Fibroblast of skin of left quadriceps (primary cell): ENCODE measurements at places on chromosomes 12 and 14.
A peak's percentile ranks its signal among the peaks of the same experiment; 100 is the strongest.

DNA sequence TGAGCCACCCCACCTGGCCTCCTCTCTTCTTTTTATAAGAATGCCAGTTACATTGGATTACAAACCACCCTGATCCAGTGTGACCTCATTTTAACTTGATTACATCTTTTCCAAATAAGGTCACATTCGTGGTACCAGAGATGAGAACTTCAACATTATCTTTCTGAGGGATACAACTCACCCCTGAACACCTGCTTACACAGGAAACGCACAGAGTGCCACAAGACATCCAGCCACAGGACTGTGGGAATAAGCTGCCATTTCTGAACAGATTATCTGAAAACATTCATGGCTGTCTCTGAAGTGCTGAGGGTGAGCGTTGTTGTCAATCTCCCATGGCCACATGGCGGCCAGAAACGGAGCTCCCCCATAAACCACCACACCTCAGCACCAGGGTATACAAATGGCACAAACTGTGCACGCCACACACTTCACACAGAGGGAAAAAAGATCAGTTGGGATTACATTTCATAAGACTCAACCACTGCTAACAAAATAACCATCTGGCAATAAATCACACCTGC, 23.7 kb downstream of the FOXN3 start:
- no peak for DNase-seq

DNA sequence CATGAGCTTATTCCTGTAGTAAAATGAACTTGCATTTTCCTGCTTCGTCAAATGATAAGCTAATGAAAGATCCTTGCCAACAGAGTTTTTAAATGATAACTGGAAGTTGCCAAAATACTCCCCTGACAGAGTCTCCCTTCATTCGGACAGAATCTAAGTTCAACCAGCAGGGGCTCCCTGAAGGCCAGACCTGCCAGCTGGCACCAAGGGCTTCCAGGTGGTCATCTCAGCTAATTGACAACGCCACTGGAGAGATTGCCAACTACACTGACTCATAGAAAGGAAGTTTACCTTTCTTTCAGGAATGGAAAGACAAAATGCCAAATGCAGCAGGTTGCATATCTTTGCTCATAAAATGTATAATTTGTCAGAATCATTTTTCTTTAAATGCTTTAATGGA, 462.8 kb downstream of the GXYLT1 start:
- no peak for DNase-seq

GRCh38 chr14:34527591-34527990, 11.9 kb downstream of the EAPP start:
- no peak for DNase-seq

- no peak for DNase-seq
Observed at GRCh38 chr12:31508436-31509150, 82.3 kb downstream of the DENND5B start.

DNA sequence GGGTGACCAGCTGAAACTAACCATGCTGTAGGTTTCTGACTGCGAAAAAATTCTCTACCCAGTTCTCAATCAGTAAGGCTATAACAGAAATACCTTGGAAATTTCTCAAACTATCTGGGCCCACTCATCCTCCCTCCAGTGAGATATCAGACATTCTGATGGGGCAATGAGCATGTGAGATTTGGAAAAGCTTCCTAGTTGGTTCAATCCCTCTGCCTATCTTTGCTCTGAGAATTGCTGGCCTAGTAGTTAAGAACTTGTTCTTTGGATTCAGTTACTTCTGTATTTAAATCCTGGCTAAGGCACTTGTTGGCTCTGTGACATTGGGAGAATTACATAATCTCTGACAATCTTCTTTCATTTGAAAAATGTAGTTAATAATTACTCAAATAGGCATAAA, 119.4 kb downstream of the SLC15A5 start:
- no peak for DNase-seq

- no peak for DNase-seq
Observed at GRCh38 chr14:69443296-69443805, 41.2 kb upstream of the PLEKHD1 start.

DNA sequence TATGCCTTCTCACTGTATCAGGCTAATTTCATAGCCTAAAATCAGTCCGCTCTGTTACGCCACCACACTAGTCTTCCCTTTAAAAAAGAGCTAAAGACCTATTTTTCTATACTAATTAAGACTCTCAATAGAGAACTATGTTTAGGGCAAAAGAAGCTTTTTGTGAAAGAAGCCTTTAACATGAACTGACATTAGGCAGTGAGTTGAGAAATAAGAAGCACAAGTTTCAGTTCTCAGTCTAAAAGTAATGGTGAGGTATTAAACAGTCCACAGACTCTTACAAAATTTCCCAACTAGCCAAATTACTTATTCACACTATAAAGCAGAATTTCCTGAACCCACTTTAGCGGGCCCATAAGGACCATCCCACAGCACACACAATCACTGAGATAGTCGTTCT, 93.7 kb downstream of the SOX5 start:
- no peak for DNase-seq

- DNase-seq, result no peak
Observed at GRCh38 chr12:42237052-42237852, 796 bp downstream of the YAF2 start.

DNA sequence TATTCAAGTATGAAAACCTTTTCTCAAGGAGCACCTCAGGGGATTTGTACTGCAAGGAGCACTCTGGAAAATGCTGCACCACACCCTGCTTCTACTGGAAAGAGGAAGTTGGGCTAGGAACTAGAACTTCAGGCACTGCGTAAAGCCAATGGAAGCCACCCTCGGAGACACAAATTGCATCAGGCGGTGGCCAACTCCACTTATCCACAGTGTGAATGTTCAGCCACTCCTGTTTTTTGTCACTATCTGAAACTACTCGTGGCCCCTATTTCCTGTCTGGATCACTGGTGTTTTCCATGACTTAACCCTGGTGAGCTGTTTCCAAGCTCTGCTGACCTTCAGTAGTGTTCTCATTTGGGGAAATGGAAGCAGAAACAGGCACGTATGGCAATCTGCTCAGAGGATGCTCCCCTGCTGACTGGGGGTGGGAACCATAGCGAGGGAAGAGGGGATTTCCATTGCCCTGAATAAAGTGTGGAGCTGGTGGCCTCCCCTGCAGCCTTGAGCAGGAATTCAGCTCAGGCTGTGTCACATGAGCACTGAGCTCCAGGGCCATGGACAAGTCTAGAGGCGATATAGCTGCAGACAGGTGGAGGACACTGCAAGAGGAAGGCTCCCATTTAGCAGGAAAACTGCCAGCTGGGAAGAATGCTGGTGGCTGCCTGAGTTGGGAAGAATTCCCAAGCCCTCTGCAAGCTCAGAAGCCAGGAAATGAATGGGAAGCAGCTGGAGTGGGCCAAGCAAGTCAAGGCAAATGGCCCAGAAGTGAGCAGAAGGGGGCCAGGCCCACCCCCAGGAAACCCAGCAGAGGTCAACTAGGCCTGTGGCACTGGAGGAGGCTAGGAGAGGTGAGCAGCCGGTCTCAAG, 50.5 kb upstream of the RAP1B start:
- peak; percentile 53 for DNase-seq

GRCh38 chr12:112370868-112371510, 11.2 kb downstream of the HECTD4 start:
- DNase-seq, result no peak

DNA sequence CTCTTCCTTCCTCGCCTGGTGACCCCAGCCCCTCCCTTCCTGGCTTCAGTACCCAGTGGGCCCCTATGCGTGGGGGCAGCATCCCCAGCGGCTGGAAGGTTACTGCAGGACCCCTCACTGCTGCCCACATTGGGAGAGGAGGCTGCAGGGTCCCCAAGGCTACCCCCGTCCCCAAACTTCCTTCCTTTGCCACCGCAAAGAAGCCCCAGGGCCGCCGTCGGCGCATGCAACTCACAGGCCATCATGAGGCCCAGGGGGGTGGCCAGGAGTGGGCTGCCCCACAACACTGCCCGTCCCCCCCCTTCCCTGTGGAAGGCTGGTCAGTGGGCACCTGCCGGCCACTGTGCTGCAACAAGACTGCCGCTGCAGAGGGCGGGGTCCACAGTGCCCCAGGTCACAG, 9.5 kb upstream of the TNFAIP2 start:
- no peak for DNase-seq

DNA sequence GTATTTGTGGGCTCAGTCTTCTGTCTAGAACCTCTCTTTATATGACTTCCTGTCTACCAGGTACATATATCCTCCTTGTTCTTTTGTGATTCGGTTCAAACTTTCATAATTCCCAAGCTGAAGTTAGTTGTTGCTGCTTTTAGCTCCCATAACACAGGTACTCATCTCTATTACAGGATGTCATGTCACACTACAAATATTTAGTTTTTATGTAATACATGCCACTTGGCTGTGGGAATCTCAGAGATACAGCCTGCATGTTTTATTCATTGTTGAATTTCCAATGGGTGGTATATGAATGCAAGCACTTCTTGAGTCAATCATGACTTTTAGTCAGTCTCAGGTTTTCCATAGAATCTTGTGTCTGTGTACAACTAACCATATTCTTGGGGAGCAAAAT, 122.7 kb downstream of the SINHCAF start:
- no peak for DNase-seq

GRCh38 chr12:31853977-31854376, 105.2 kb upstream of the RESF1 start:
- DNase-seq, result no peak

DNA sequence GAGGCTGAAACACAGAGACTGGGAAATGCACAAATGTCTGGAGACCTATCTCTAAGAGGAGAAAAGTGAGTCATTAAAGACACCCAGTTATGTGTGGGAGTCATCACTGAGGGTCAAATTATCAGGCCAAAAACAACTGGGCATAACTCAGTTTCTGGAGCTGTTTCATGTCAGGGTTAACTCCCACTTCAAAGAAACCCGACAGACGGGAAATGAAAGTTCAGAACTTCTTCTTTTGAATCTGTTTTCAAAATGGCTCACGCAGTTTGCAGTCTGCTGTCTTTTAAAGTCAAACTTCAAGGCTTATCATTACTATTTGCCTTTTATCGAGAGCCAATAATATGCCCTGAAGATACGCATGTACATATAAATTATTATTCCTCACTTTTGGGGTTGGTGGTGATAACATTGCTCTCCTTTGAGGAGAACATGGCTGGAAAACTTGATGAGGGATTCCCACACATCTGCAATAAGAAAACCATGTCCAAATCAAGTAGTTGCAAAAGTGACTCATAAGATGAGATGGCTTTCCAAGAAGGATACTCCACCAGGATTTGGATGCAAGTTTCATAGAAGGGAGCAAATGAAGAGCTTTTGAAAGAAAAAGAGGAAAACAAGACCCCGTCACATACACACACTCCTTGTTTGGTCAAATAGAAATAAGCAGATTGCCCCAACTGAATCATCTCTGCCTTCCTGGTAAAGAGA, 341.4 kb downstream of the ADAMTS20 start:
- DNase-seq, result peak; percentile 4

- no peak for DNase-seq
Observed at GRCh38 chr14:74949191-74949601, 6.2 kb downstream of the PGF start.

DNA sequence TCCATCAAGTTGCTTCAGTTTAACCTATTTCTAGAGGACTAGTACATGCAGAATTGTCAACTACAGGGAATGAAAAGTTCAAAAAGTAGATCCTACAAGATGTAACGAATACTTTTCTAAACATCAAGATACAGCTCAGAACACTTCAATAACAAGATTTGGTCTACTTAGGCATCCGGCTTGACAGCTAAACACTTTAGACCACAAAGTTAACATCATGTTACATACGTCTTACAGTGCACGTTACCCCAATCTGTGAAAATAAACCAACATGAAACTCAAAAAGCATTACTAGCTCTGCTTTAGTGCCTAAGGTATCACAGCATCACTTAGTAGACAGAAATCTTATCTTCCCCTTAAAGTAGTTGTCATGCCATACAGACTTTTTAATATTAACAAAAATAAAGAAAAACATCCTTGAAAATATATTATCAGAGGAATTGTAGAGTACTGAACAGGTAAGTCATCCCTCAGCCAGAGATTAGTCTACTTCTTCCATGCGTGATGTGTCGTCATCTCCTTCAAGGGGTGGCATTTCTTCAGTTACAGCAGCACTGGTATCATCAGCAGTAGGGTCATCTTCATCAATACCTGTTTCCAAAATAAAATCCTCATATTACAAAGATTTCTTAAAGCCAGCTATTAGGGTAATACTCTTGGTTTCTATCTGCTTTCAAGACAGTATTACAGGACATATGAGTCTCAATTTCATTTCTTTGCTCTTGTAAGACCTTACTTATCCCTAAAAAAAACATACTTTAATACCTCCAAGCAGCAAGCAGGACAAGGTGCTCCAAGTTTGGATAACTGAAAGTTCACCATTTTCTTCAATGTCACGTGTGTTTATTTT, 5.4 kb downstream of the HSP90AA1 start:
- no peak for DNase-seq

DNA sequence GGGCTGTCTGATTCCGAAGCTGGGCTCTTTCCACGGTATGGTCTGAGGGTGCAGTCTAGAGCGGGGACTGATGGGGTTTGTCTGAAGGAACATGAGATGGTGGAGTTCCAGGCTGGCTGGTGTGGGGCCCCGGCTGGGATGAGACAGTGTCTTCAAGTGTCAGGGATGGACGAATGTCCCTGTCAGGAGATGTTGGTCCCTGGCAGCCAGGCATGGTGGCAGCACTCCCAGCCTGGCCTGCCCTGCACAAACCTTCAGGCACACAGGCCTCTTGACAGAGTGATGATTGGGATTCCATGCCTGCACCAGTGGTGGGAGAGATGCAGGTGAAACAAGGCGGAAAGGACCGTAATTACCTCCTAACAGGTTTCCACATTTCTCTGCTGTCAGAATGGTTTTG, 221.9 kb downstream of the CACNA1C start:
- DNase-seq, result no peak

DNA sequence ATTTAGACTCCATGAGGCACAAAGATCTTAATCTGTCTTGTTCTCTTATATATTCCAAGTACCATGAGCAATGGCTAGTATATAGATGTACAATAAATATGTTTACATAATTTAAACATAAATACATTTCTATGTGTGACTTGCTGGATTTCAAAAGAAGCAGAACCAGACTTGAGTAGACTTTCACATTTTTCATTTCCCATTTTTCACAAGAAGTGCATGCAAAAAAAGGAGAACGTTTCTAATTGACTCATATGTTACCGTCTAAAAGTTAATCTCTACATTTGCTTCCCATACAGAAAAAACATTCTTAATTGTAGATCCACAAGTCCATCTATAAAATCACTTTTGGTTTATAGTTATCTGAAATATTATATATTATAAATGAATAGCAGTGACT, 256.5 kb upstream of the USP15 start:
- no peak for DNase-seq

GRCh38 chr12:75944097-75944904, 87.3 kb downstream of the PHLDA1 start:
- peak; percentile 60 for DNase-seq

- no peak for DNase-seq
Observed at GRCh38 chr12:103626498-103626897, 39.4 kb downstream of the STAB2 start.

DNA sequence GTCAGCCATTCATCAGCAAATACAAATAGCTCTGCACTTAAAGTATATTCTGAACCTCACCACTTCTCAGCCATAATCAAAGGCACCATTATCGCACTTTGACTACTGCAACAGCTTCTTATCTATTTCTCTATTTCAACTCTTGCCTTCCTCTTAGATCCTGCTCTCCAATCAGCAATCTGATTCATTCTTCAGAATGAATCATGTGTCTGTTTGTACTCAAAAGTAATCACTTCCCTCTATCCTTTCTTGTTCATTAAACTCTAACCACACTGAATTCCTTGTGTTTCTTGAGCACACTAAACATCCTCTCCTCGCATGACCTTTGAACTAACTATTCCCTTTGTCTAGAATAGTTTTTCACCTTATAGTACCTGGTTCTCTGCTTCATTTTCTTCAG, 12.8 kb upstream of the OR4E1 start:
- DNase-seq, result no peak

- no peak for DNase-seq
Observed at GRCh38 chr14:36805131-36805559, 143.5 kb downstream of the PAX9 start.
